Putamen (tissue), 1 donor: ENCODE measurements at places on chromosomes 1 and 21.
A peak's percentile ranks its signal among the peaks of the same experiment; 100 is the strongest.

GRCh38 chr21:45826676-45827301 lies 154.8 kb upstream of the COL6A1 start:
- DNase-seq = no peak

DNA sequence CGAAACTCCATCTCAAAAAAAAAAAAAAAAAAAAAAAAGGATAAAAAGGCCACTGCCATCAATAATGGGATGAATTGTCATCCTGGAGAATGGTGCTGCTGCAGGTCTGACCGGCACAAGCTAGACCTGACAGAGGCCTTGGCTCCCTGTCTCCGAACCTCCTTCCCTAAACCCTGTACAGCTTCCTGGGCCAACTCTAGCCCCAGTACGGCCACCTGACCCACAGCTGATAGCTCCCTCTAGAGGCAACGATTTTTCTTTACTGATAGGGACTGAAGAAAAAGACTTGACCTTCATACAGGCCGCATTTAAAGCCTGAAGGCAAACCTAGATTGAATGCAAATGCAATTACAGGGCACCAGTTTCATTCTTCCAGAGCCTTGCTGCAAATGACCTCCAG lies 30.7 kb downstream of the NOL9 start:
- no peak for DNase-seq

GRCh38 chr1:211326140-211326527 lies 499 bp upstream of the TRAF5 start:
- no peak for DNase-seq

DNA sequence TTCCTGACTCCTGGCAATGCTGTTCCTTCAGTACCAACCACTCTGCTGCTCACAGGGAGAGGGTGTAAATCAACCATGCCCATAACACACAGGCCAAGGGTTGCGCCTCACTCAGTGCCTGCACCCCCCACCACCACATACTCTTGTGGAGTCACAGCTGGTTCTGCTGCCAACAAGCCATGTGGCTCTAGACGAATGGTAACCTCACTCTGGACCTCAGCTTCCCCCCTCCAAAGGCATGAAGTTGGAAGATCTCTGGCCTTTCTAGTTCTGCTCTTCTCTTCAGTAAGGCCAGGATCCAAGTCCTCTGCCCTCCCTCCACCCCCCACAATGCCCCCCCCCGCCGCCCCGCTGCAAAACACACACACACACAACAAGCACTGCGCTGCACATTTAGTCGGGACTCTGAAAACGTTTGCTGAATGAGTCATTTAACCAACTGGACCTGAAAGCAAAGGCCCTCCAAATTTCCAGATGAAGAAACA lies 1.7 kb upstream of the GLIS1 start:
- no peak for DNase-seq

DNA sequence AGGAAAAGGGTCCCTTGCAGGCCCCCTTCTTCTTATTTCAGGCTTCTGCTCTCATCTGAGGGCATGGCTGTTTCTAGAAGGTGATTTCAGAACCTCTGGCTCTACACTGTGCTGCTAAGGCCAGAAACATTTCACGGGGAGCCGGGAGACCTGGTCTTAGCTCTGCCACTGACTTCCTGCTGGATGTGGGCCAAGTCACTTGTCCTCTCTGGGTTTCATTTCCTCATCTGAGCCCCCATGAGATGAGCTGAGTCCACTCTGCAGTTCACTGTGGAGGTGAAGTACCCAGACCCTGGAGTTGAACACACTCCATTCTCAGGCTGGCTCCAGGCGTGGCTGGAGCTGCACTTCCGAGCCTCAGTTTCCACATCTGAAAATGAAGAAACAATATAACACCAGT lies 2.1 kb downstream of the PADI1 start:
- DNase-seq = peak; percentile 42

DNA sequence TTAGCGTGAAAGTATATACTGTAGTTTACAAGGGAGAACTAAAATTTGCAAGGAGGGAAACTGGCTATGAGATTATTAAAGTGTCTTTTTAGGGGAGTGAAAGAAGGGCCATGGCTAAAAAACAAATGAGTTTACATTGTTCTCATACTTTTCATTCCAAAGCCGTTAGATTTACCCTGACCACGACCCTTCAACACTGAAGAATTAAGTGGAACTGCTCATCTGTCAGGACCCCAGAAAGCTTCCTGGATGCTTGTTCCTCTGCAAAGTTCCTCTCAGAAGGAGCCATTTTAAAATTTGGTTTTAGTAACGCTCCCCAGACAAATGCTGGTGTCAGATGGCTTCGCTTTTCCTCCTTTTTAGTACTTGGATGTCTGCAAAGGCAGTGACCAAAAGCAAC lies 82.7 kb upstream of the ZBTB18 start:
- DNase-seq = no peak

- DNase-seq = no peak
Observed at GRCh38 chr21:43585924-43586413, 73.3 kb downstream of the HSF2BP start.
